ENCODE measurements at places on chromosomes 2 and 18.

DNA sequence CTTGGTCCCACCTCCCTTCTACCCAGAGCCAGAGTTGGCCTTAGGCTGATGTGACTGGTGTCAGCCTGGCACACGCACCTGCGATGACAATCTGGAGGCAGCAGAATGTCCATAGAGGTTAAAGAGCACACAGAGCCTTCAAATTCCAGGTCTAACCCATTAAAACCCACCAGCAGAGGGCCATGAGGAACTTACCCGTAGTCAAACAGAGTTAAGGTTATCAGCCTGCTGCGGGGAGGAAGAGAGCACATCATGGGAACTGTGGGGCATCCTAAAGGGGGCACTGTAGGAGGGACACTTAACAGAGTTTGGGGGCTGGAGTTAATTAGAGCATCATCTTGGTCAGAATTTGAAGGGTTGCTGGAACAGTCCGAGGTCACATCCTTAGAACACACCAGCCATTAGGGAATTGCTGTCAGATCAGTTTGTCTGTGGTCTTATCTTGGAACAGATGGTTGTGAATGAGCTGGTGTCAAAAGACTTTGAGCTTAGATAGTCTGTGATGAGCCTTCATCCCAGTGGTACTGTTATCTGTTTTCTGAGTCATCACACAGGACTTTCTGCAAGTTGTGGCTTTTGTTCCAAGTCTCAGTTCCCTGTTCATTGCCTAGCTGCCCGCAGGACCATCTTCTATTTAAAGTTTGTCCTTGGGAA is 248.6 kb downstream of the LOXHD1 start:
- no peaks in the 10 kb centered on the region for H3K36me3 ChIP-seq
- H3K27me3 ChIP-seq, result peaks cover 31% of the 10 kb centered on the region
- H3K4me1 ChIP-seq, result no peaks in the 10 kb centered on the region
- H3K27ac ChIP-seq, result no peak overlapping the region

DNA sequence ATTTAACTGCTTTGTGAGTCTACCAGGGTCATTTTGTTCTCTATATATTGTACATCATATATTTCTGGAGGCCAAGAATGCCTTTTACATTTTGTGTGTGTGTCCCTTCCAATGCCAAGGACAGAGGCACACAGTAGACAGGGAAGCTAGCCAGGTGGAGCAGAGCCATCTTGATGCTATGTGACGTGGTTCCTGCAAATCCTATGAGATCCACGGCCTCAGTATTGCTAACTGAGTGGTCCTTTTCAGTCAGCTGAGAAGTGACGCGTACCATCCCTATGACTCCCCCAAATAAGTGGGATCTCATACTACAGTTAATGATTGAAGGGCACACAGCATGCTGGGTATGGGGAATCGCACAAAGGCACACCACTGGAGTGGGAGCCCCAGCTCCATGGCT is 27.3 kb downstream of the CCDC141 start:
- H3K36me3 ChIP-seq, result no peaks in the 10 kb centered on the region
- no peak overlapping the region for H3K4me3 ChIP-seq

GRCh38 chr2:195848119-195848899 is 191.3 kb downstream of the SLC39A10 start:
- no peak overlapping the region for H3K4me3 ChIP-seq
- no peak overlapping the region for H3K27ac ChIP-seq
- no peak for DNase-seq
- no peaks in the 10 kb centered on the region for H3K27me3 ChIP-seq
- H3K4me1 ChIP-seq, result no peaks in the 10 kb centered on the region

DNA sequence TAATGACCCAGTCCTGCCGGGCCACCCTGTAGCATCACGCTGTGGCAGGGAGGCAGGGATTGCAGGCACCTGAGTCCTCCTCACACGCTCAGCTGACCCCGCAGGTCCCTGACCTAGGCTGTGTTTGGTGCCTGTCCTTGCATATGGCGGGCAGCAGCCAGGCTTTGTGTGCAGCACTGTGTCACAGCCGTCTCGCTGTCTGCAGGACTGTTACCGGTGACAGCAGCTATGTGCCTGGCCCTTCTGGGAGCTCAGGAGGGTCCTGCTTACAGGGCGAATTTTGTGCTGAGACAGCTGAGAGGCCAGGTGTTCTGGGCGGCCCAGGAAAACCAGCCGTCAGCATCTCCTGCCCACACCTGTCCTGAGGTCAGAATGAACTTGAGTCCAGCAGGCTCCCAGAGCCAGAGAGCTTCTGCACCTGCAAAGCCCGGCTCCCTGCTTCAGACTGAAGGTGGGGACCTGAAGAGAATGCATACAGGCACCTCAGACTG is 10.4 kb upstream of the ARID5A start:
- H3K4me3 ChIP-seq, result no peak overlapping the region
- no peak overlapping the region for H3K27ac ChIP-seq
- no peak for DNase-seq

GRCh38 chr2:53631313-53632125 is 136.1 kb upstream of the CHAC2 start:
- H3K4me1 ChIP-seq, result peaks cover 8% of the 10 kb centered on the region
- no peak overlapping the region for H3K27ac ChIP-seq
- H3K36me3 ChIP-seq, result no peaks in the 10 kb centered on the region
- no peak overlapping the region for H3K4me3 ChIP-seq

DNA sequence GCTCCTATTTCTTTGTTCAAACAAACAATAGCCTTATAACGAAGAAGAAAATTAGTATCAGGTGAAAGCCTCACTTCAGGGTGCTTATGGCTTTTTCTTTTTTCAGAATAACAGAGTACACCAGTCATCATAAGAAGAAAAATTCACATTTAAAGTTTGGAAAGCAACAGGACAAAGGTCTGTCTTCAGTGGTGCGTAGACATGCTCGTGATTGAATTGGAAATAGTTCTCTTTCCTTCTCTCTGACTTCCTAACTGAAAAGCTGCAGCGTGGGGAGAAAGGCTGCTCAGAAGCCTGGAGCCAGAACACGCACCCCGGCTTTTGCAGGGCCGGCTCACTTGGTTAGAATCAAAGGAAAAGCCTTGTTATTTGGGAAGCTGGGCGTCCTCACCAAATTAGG is 127.6 kb upstream of the ZNF516 start:
- H3K36me3 ChIP-seq, result no peaks in the 10 kb centered on the region
- H3K4me3 ChIP-seq, result no peak overlapping the region
- no peak for DNase-seq

DNA sequence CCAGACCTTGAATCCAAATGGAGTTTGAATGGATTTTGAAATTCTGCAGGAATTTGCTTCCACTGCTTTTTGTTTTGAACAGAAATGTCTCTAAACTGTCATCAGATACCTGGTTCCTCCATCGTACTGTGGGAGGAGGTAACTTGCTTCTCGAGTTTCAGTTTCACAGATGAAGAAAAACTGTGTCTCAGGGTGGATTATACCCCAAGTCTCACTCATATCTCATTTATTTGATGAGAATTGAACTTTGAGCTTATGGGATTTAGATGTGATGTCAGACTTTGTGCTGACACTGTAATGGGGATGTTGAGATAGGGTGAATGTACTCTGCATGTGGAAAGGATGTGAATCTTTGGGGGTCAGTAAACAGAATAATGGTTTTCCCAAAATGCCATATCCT is 107.5 kb downstream of the GORASP2 start:
- no peak overlapping the region for H3K4me3 ChIP-seq
- H3K27ac ChIP-seq, result no peak overlapping the region
- no peak for DNase-seq

DNA sequence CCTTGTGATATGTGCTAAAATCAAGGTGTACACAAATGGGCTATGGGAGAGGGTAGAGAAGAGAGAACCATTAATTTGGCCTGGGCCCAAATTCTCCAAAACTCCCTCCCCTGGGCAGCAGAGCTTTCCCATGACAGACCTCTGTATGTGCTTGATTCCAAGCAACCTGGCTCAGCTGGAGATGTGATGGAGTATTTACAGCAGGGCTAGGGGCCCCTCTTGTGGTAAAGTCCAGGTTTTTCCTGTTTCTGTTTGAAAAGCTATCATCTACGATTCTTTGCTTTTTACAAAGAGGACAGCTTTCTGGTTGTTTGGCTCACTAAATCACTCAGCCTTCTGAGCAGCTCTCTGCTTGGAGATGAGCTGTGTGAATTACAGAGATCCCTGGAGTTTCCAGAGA is 40.3 kb downstream of the KCNS3 start:
- H3K4me3 ChIP-seq, result no peak overlapping the region
- no peaks in the 10 kb centered on the region for H3K4me1 ChIP-seq
- H3K27me3 ChIP-seq, result no peaks in the 10 kb centered on the region

GRCh38 chr18:58691256-58691655 is 20.0 kb downstream of the MALT1 start:
- no peaks in the 10 kb centered on the region for H3K4me1 ChIP-seq
- H3K36me3 ChIP-seq, result peaks cover 26% of the 10 kb centered on the region

DNA sequence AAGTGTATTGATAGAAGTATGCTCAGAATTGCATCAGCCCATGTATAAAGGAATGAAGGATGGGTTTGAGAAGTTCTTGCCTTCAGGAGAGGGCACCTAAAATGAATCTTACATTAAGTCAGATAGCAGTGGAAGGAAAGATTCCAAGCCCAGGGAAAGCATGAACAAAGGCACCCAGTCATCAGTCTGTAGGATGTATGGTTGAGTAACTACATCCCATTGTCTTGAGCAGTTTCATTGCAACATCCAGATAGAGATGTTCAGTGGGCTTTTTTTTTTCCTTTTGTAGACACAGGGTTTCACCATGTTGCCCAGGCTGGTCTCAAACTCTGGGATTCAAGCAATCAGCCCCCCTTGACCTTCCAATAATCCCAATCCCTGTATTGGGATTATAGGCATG is 80.7 kb downstream of the ARHGAP28 start:
- H3K4me1 ChIP-seq, result no peaks in the 10 kb centered on the region
- no peak overlapping the region for H3K27ac ChIP-seq
- no peak overlapping the region for H3K4me3 ChIP-seq
- H3K27me3 ChIP-seq, result no peaks in the 10 kb centered on the region

GRCh38 chr18:524466-524865 is 24.0 kb upstream of the COLEC12 start:
- no peak overlapping the region for H3K4me3 ChIP-seq
- no peak for DNase-seq
- H3K27ac ChIP-seq, result no peak overlapping the region
- no peaks in the 10 kb centered on the region for H3K27me3 ChIP-seq
- no peaks in the 10 kb centered on the region for H3K36me3 ChIP-seq

GRCh38 chr2:216023055-216023648 is 9.8 kb upstream of the MREG start:
- DNase-seq, result peak; percentile 66
- no peak overlapping the region for H3K4me3 ChIP-seq
- no peak overlapping the region for H3K27ac ChIP-seq
- H3K4me1 ChIP-seq, result peaks cover 20% of the 10 kb centered on the region
- peaks cover 16% of the 10 kb centered on the region for H3K36me3 ChIP-seq

DNA sequence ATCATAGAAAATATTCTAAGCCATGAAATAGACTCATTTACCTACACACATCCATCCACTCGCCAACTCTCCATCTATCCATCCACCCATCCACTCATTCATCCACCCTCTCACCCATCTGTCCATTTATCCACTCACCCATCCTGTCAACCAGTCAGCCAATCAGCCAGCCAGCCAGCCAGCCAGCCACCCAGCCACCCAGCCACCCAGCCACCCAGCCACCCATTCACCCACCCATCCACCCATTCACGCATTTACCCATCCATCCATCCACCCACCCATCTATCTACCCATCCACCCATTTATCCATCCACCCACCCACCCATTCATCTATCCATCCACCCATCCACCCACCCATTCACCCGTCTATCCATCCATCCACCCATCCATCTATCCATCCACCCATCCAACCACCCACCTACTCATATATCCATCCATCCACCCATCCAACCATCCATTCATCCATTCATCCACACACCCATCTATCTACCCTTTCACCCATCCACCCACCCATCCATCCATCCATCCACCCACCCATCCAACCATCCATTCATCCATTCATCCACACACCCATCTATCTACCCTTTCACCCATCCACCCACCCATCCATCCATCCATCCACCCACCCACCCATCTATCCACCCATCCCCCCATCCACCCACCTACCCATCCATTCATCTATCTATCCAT is 185.1 kb downstream of the LOXHD1 start:
- H3K27me3 ChIP-seq, result peaks cover 20% of the 10 kb centered on the region
- no peaks in the 10 kb centered on the region for H3K4me1 ChIP-seq
- DNase-seq, result no peak
- no peak overlapping the region for H3K4me3 ChIP-seq

GRCh38 chr2:140344838-140345237 is 1564.6 kb upstream of the NXPH2 start:
- no peak for DNase-seq
- no peak overlapping the region for H3K4me3 ChIP-seq
- H3K27me3 ChIP-seq, result no peaks in the 10 kb centered on the region
- H3K4me1 ChIP-seq, result no peaks in the 10 kb centered on the region

- H3K27ac ChIP-seq, result no peak overlapping the region
- peak; percentile 29 for DNase-seq
- H3K4me3 ChIP-seq, result no peak overlapping the region
- H3K4me1 ChIP-seq, result peaks cover 8% of the 10 kb centered on the region
- H3K27me3 ChIP-seq, result peaks cover 58% of the 10 kb centered on the region
- H3K36me3 ChIP-seq, result no peaks in the 10 kb centered on the region
Measured at GRCh38 chr2:105184420-105184819, 57.1 kb upstream of the GPR45 start.

GRCh38 chr2:232636788-232637420 is 3.5 kb downstream of the EFHD1 start:
- peaks cover 41% of the 10 kb centered on the region for H3K27me3 ChIP-seq
- no peak overlapping the region for H3K27ac ChIP-seq
- H3K4me3 ChIP-seq, result no peak overlapping the region

GRCh38 chr2:16578081-16578480 is 87.6 kb downstream of the CYRIA start:
- no peaks in the 10 kb centered on the region for H3K27me3 ChIP-seq
- H3K4me3 ChIP-seq, result no peak overlapping the region
- H3K4me1 ChIP-seq, result no peaks in the 10 kb centered on the region

- H3K36me3 ChIP-seq, result no peaks in the 10 kb centered on the region
- H3K4me1 ChIP-seq, result peaks cover 17% of the 10 kb centered on the region
- no peak overlapping the region for H3K27ac ChIP-seq
- peaks cover 45% of the 10 kb centered on the region for H3K27me3 ChIP-seq
- DNase-seq, result no peak
Measured at GRCh38 chr18:3498698-3499471, 48.9 kb downstream of the TGIF1 start.

Measured in HepG2 (cell line).